ENCODE measurements at places on chromosomes 11 and 22.

DNA sequence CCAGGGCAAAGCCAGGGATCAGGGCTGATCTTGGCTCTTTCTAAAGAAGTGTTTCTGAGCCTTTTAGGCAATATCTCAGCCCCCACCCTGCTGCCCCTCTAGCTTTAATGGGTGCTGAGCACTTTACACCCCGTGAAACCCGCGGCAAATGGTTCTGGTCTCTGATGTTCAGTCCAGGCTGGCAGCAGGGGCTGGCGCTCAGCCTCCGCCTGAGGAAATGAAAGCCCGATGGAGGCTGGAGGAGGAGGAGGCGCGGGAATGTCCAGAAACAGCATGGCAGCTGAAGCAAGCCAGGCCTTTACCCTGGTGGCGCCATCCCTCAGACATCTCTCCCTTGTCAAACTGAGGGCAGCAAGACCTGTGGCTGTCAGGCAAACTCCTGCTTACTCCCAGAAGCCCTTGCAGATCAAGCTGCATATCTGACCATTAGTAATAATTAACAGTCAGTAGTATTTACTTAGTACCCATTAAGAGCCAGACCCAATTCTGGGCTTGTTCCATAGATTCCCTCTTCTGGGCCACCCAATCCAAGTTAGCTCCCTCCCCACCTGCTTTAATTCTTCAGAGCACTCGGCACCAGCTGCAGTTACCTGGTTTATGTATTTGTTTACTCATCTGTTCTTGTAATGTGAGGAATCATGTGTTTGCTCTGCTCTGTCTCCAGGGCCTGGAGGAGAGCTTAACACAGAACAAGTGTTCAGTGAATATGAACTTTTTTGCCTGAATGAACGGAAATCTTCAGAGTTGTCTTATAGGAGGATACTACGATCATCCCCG, 15.0 kb upstream of the ALX4 start:
- DNase-seq: no peak

GRCh38 chr22:46116491-46116958, 33.8 kb upstream of the PPARA start:
- peak; percentile 96 for DNase-seq

DNA sequence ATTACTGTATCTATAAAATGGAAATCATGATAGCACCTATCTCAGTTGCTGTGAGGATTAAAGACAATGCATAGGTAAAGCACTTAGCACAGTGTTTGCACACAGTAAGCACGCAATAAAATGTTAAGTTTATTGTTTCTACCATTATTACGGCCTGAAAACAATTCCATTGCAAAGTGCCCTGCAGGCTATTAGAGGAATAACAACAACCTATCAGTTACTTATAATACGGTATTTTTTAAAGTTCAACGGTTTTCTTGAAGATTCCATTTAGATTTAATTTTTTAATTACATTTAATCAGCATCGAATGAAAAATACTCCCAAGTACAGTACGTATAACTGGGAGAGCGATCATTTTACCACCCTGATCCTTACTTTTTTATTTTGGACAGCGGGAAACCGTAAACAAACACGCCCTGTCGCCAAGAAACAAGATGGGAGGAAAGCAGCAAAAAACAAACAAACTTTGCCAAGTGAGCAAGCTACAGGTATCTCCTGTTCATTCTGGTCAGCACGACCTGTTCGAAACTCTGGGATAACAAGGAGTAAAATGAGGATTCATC, 893 bp downstream of the SLC36A4 start:
- peak; percentile 28 for DNase-seq

- no peak for DNase-seq
Observed at GRCh38 chr11:101363706-101364275, 220.0 kb downstream of the TRPC6 start.

Measured in foreskin fibroblast (primary cell).